Calu3 (cell line): ENCODE measurements at places on chromosomes 12 and 14.
A peak's percentile ranks its signal among the peaks of the same experiment; 100 is the strongest.

DNA sequence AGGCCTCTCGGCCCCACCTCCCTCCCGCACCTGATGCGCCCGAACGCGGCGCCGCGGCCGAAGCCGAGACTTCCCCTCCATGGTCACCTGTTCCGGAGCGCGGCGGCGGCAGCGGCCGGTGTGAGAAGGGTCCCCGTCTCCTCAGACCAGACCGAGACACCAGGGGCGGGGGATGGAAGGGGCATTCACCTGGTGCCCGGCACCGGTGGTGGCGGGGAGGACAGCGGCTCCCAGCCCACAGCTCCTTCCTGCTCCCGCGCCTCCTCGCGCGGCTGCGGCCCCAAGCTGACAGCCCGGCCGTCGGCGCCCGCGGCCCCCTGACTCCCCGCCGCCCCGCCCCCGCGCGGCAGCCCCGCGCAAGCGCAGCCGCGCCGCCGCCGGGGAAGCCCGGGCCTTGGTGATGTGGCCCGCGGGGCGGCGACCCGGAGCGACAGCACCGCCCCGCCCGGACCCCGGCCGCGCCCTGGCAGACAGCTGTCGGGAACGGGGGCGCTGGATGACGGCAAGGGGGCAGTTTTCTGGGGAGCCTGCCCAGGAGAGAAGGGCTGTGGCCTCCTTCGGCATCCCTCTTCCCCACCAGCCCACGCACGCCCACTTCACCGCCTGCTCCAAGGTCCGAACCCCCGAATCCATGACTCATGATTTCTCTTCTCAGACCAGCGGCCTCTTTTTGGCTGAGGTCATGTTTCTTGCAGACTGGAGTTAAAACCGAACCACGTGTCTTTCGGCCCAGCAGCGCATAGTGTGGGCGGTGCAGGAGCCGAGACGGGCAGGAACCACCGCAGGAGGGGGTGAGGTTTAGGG is at the start of gene SLC41A2:
Gene SLC41A2 (minus strand): TSS at position 290 of the 804 bp plus-strand sequence. CDS start 29,763 bp downstream, outside the sequence.
- DNase-seq, result peak; percentile 91

- no peak for DNase-seq
These were observed 11.8 kb upstream of the ENDOU start for GRCh38 chr12:47736877-47737676.

GRCh38 chr12:72081777-72082176 is 143.1 kb downstream of the TPH2 start:
- no peak for DNase-seq

DNA sequence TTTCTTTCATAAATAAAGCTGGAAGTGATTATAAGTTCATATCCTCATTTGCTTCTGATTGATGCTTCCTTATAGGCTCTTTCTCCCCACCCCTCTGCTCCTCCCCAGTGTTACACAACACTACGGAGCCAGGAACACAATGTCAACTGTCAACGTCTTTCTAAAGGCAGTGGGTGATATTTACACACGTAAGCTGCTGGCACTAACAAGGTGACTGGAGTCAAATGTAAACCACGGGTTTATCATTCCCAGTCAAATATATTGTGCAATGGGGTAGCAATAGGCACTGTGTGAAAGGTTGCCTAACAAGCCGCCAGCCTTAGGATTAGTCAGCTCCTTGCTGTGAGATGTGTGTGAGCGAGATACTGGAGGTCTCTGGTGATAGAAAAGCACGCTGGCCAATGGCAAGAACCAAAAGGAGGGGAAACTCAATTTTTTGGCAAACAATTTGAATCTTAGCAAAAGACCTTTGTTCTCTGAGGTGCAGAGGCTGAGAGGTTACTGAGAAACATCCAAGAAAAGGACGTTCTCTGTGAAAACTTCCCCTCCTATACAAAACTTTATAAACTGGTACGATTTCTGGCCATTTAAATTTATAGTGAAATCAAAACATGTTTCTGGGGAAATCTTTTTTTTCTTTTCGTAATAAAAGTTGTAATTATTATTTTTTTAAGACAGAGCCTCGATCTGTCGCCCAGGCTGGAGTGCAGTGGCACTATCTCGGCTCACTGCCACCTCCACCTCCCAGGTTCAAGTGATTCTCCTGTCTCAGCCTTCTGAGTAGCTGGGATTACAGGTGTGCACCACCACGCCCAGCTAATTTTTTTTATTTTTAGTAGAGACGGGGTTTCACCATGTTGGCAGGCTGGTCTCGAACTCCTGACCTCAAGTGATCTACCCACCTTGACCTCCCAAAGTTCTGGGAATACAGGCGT is 22.3 kb upstream of the HECTD1 start:
- DNase-seq, result peak; percentile 81
